Stimulated activated CD4-positive, alpha-beta T cell treated with anti-CD3 and anti-CD28 coated beads, Interleukin-4, amount 100 ng/mL, for 1 hour (primary cell): ENCODE measurements at places on chromosomes 3 and 15.

GRCh38 chr15:68275165-68275746, 2.3 kb upstream of the FEM1B start:
- DNase-seq = no peak

DNA sequence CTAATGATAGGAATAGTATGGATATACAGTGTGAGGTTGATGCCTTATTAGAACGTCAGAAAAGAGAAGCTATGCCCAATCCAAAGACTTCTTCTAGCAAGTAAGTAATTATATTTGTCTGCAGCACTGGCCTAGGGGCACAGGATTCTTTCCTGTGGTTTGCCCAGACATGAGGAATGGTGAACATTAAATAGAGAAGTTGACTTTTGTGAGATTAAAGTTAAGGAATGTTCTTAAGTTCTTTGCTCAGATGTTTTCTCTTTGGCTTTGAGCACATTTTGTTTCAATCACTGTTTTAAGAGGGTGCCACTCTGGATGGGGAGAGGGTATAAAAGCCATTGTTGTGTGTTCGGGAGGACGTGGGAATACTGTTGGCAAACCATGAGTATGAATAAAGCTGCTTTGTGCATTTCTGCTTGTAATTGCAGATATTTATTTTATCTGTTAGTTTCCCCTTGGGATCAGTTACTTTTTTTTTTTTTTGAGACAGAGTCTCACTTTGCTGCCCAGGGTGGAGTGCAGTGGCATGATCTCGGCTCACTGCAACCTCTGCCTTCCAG, 8.3 kb downstream of the KIF23 start:
- no peak for DNase-seq

DNA sequence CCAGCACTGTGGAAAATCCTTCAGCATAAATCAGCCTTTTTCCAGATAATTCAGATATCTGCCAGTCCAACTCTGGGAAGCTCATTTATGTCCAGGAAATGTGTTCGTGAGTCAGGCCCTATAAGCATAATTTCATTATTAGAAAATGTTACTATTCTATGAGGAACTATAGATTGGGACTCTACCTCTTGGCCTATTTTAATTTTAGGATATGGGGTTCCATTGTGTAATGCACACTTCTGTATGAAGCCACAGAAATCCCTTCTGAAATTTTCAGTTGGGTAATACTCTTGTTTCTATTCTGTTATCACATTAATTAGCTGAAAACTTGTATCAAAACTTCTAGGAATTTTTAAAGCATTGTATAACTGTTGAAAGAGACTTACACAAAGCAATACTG, 43.9 kb upstream of the IL12A start:
- DNase-seq = no peak

DNA sequence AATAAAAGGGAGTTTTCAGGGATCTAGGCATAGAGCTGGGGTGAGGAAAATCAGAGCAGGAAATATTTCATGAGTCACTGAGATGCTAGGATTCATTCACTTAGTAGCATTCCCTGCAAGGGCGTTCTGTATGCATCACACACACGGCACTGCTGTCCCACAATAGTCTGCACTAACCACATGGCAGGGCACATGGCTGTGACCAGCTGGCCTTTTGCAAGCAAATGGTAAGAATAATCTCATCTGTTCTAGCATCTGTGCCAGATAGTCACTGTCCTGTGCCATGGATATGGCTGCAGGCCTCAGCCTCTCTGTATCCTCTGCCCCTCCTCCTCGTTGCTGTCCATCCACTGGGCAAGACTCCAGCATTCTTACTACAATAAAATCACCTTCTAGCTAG, 37.8 kb downstream of the BOC start:
- no peak for DNase-seq

DNA sequence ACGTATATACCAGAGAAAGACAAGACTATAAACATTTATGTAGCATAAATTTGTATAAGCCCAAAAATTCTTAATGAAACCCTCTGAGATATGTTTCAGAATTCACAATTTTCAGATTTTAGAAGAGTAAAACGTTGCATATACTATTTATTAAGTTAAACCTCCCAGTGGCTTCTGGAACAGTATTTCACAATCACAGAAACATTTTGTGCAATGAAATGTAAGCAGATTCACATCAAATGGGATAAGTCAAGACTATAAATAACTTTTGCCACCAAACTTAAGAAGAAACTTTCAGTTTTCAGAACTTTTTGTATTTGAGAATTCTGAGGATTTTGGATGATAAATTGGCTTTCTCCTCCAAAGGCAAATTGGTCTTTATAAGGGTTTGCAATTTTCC, 9.2 kb downstream of the SLTM start:
- DNase-seq = no peak

DNA sequence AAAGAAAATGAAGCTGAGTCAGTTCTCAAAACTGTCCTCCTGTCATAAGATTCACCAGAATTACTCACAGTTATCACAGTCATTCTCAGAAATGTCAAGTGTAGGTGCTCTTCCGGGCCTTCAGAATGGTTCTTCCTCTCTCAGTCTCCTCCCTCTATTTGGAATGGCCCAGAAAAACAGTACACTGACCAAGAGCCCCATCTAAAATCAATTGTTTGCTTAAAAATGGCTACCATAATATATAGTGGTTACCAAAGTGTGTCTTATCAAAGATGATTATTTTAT, 99.8 kb downstream of the MECOM start:
- DNase-seq = no peak

- DNase-seq = no peak
Observed at GRCh38 chr3:69451594-69451993, 65.7 kb upstream of the FRMD4B start.

DNA sequence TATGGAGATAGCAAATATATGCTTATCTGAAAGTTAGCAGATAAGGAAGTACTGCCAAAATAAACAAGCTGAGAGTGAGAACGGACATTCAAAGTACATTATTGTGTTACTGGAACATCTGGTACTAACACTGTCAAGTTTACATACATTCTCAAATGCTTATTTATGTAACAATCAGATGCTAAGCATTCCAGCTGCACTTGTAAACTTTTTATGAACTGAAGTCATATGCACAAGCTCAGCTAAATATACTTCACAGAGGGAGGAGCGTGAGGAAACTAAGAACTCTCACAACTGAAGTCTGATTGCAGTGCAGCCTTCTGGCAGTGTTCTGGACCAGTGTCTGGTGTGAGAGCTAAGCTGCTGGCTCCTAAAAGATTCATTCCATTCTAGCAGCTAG, 223.7 kb upstream of the NANOGP8 start:
- DNase-seq = no peak

DNA sequence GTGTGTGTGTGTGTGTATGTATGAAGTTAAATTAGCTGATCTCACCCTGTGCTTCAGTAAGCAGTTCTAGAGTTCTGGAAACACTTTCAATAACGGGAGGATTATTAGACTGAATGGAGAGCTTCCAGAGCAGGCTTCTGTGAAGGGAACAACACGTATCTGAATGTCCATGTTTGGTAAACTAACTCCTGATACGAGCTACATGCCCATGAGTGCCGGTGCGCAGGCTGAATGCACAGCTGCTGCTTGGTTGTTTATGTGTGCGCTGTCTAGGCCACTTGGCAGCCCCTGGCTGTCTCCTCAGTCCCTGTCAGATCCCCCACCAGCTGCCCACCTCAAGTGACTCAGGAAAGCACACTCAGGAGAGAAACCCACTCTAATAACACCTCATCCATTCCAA, 137.0 kb downstream of the EPHB1 start:
- no peak for DNase-seq

DNA sequence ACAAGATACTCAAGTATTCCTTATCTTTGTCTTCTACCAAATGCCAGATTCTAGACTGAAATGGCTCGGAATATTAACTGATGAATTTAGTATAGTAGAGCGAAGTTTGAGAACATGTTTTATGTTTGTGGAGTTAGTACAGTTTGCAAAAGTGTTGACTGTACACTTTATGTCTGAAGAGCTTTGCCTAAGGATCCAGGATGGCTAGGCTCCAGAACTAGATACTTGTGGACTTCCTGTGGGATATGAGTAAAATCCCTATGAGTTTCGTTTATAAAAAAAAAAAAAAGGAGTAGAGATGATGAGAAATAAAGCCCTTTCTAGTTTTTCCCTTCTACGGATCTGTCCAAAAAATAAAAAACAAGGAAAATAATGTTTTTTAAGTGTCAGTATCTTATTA, 96.7 kb downstream of the TP63 start:
- DNase-seq = no peak

GRCh38 chr3:192212335-192212734, 515.0 kb downstream of the FGF12 start:
- DNase-seq = no peak

- DNase-seq = no peak
Observed at GRCh38 chr15:28989239-28989830, 103.6 kb downstream of the APBA2 start.

DNA sequence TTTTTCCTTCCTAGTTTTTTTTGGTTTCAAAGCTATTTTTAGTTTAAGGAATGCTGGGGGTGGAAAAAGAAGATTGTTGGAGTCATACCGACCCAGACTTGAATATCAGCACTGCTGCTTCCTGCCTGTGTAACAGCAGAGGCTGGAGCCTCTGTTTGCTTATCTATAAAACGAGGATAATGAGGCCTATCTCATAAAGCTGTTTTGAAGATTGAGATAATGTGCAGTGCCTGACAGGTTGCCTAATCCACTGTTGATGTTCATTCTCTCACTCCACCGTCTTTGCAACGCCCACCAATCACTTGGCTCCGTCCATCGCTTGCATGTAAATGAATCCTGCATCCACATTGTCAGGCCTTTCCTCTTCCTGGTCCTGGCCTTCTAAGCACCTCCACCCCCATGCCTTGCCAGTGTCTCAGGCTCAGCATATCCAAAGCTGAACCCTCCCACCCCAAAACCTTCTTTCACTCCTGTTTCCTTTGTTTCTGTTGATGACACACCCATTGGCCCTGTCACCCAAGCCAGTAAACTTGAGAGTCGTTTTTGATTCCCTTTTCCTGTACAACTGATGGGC, 94.9 kb downstream of the MEX3B start:
- DNase-seq = no peak

DNA sequence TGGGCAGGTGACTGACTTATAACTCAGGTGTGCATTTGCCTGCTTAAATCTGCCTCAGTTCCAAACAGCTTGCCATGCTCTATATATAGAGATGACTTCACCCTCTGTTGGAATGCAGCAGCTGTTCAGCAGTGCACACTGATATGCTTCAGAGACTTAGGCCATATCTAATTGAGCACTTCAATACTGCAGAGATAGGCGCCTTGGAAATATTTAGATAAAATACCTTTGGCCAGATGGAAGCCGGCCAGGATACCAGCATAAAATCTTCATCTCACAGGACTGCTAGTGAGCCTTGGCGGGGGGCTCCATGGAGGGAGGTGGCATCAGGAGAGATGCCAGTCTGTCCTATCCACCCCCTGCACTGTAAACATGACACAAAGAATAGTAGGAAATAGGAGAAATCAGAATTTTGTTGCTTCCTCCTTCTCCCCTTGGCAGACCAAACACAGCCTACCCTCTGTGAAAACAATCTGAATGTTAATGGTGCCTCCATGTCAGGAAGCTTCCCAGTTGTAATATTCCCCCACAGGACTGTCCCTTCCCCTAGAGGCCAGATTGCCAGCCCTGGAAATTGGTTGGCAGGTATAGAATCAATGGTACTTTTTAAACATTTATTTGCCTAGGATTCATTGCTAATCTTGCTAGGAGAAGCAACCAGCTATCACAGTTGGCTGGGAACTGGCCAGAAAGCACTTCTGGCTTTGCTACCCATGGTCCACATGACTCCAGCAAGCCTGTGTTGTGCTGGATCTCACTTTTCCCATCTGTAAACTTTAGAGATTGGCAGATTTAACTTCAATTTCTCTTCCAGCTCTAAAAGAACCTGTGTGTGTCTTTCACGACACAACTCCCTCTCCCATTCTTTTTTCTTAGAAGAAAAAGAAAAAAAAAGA, 215.5 kb upstream of the KCNMB2 start:
- DNase-seq = no peak

GRCh38 chr3:34483311-34483887, 685.0 kb downstream of the PDCD6IP start:
- no peak for DNase-seq

GRCh38 chr3:126211569-126211968, 31.2 kb upstream of the ALDH1L1 start:
- DNase-seq = no peak

DNA sequence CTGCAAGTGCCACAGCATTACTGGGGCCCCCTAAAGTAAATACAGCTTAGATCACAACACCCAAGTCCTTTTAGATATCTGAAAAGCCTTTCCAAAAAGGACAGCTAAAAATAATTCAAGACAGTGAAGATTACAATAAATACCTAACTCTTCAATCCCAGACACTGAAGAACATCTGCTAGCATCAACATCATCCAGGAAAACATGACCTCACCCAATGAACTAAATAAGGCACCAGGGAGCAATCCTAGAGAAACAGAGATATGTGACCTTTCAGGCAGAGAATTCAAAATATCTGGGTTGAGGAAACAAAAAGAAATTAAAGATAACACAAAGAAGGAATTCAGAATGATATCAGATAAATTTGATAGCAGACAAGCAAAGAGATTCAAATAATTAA, 71.7 kb upstream of the TTC14 start:
- DNase-seq = no peak

DNA sequence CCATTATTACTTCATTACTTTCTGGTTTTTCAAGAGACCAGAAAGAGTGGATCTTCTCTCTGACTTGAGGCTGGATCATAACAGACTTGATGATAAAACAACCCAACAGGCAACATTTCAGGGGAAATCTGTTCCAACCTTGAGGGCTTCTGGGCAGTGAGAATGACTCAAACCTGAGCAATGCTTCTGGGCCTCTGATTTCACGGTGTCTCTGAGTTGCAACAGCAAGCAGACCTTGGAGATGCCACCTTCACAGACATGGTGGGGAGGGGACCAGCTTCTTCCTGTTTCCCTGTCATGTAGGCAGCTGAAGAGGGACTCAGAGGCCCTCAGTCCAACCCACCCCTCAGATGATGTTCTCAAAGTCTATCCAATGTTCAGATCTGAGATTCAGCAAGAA, 104.0 kb downstream of the ABHD5 start:
- DNase-seq = no peak

DNA sequence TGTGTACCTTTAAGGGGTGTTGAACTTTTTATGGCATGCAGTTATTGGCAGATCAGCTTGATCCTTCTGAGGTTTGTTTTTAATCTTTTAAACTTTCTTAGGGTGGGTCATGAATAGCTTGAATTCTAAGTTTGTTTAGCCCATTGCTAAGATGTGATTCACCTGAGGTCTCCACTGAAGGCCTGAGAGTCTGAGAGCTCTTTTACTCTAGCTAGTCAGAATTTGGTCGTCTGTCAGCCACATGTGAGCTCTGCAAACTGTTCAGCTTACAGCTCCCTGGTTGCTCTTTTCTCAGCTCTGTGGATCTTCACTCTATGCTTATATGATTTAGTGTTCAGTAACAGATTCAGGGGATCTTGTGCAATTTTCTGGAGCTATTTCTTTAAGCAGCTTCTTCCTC, 161.3 kb downstream of the ABHD5 start:
- no peak for DNase-seq
